Stomach (tissue), 19 donors: ENCODE measurements at places on chromosomes 7 and 10.

DNA sequence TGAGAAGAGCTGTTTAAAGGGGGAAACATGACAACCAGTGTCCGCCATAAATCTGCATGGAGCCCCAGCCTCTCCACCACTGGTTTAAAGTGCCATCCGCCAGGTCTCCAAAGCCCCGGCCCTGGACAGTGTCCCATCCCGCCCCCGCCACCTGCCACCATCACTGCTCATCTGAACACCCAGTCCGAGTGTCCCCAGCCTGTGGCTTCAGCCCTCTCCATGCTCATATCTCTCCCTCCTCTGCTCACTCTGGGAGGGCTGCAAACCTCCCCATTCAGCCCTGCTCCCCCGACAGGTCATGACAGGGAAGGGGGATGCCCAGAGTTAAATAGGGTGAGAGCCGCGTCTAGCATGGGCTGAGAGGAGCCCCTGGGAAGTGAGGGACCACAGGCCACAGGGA lies 266.2 kb downstream of the DNAJB6 start:
- DNase-seq: no peak

- no peak for DNase-seq
Measured at GRCh38 chr10:11159543-11160215, 142.0 kb downstream of the CELF2 start.

GRCh38 chr7:47647181-47647917 lies 65.4 kb upstream of the TNS3 start:
- DNase-seq: peak; percentile 60

GRCh38 chr10:86148117-86148516 lies 218.5 kb downstream of the GRID1 start:
- DNase-seq: no peak

DNA sequence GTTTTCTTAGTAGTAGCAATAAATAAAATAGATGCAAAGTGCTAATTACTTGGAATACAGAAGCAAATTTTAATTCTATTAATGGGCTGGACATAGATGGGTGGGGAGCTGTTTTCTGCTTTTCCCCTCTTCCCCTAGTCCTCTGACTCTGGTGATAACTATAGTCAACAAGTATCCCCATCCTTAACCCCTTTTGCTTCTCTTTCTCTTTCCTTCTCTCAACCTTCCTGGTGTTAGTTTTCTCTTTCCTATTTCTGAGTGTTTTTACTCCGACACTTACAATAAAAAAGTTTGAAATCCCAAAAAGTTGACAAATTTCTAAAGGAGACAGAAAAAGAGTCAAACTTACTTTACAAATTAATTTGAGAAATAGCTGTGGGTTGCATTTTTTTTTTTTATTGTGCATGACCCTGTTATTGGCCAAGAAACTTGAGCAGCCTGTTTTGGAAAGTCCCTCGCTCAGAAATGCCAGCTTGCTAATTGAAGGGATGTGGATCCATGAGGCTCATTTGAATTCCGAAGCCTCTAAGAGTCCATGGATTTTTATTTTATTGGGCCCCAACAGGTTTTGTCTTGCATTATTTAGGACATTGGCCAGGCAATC lies 2.4 kb downstream of the FAS start:
- peak; percentile 60 for DNase-seq
